ENCODE measurements at places on chromosomes 6 and 20.

DNA sequence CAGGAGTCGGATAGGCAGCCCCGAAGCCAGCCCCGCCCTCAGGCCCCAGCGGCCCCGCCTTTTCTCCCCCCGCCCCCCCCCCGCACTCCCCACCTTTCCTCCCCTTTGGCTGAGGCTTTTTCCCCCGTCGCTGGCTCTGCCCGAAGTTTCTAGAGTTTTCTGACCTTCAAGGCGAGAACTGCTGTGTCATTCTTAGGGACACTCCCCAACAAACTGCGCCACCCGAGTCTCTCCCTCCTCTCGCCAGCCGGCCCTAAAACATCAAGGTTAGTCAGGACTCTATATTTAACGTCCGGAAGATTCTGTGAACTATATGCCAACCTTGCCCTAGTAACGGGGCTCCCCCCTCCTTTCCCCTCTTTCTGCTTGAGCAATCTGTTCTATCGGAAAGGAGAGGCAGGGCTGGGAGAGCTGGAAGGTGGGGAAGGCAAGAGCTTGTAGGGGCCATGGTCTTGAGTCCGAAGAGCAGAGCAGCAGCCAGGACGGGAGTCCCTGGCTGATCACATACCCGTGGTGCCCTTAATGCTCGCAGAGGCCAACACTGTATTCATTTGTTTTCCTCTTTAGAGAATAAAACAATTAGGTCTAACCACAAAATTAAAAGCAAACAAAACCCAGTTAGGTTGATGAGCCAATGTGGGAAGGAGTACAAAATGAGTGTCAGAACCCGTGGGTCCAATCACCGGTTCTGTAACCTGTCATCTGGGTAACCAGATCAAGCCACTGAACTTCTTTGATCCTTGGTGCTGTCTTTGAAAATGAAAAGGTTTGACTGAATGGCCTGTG lies 5.3 kb upstream of the HSPA1B start:
- DNase-seq: peak; percentile 52

- DNase-seq: no peak
Measured at GRCh38 chr20:62054451-62054953, 11.2 kb downstream of the TAF4 start.

DNA sequence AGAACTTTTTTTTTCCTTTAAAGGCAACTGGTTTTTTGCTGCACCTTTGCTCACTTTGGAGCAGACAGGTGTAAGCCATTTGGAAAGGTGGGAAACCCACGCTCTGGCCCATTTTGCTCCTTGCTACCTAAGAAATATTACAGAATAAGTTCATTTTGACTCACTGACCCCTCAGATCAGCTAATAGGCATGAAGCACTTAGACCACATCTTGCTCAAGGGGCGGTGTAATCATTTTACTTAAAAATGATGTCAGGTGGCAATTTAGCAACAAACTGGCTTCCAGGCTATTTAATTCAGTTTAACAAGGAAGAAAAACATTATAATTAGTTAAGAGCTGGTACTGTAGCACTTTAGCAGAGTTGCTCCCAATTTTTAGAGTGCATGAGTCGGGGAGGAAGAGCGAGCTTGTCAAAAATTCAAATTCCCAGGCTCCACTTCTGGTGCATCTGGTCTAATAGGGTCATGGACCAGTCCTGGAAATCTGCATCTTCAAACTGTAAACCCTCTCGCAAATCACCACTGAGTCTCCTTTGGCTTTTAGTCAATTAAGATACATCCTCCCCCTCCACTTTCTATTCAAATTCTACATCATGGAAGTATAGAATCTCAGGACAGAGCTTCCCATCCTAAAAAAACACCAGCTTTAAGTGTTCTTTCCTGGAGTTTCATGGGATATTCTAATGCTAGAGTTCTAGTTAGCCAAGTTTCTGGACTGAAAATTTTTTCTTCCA lies 38.2 kb downstream of the JAG1 start:
- no peak for DNase-seq

GRCh38 chr6:71420095-71420692 lies 131.6 kb downstream of the OGFRL1 start:
- DNase-seq: no peak

- DNase-seq: no peak
Measured at GRCh38 chr6:142294679-142295078, 7.1 kb upstream of the ADGRG6 start.

DNA sequence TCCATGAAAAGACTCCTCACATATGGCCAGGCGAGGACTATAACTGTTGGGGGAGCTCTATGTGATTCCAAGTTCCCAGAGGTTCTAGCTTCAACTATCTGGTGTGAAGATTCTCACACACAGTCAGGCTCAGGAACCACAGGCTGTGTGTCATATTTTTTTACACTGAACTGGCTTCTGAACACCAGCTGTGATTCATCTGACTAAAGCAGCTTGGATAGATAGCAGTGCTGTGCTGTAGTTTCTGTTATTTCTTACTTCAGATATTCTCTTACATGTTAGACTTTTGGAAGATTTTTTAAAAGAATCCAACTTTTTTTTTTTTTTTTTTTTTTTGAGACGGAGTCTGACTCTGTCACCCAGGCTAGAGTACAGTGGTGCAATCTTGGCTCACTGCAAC lies 140.7 kb upstream of the MCHR2 start:
- DNase-seq: no peak

- no peak for DNase-seq
Measured at GRCh38 chr6:32759669-32760068, 3.7 kb downstream of the HLA-DQB2 start.

- DNase-seq: no peak
Measured at GRCh38 chr6:90107771-90108282, 188.8 kb downstream of the BACH2 start.

GRCh38 chr6:170106906-170107525 lies 183.9 kb downstream of the DLL1 start:
- DNase-seq: no peak

DNA sequence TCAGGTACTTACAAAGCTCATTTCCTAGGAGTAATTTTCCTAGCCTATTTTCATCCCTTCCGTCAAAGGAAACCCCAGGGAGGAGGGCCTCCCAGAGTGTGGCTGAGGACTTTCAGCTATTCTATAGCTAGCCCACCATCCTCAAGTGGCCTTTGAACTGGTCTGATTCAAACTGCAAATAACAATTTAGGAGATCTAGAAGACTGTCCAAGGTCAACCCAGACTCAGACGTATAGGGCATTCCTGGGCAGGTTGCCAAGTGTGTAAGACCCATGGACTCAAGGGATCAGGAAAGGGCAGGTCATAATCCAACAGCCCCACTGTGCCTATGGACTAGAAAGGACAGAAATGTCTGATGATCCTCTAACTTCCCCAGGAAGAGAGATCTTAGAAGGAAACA lies 2.1 kb upstream of the RRAGD start:
- no peak for DNase-seq

DNA sequence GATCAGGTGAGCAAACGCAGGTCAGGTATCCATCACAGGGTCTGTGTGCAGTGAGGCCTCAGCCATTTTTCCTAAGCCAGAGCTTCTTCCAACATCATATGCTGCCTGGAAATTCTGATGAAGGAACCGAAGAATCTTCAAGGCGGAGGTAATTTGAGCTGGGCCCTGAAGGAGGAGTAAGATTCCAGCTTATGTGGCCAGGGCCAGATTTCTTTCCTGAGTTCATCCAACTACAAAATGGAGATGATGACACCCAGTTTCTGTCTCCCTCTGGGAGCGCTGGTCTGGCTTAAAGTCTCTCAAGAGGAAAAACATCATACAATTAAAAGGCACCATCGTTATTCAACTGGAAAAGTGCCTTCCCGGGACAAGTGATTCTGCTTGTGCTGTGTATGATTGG lies 6.9 kb upstream of the MANBAL start:
- DNase-seq: no peak

DNA sequence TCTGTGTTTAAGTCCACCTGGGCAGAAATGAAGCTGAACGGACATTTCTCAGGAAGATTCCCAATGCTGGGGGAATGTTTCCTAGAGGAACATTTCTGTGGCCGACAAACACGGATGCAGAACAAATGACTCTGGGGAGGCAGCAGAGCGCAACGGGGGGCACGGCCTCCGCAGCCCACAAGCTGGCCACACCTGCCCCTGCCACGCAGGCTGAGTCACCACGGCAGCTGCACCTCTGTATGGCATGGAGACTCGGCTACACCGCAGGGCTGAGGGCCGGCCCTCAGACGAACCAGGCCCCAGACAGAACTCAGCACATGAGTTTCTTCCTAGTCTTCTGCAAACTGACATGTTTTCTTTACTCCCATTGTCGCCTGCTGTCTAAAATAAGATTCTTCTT lies 10.0 kb upstream of the PRR18 start:
- no peak for DNase-seq

- no peak for DNase-seq
Measured at GRCh38 chr20:19967445-19967844, 49.7 kb upstream of the NAA20 start.

GRCh38 chr20:38604873-38605303 lies 3.3 kb downstream of the ARHGAP40 start:
- DNase-seq: no peak
